HCT116 (cell line): ENCODE measurements at places on chromosomes 12 and 14. TPM values are rescaled to one million over a fixed set of nuclear protein-coding genes. Genes with fewer than 3 reads are reported as not detected.

Gene NFYB
- 22.4 TPM for total RNA-seq

Gene KCNJ8
- 0.17 TPM for total RNA-seq

Gene CBLN3
- 2.0 TPM for total RNA-seq

Gene CLEC12A
- total RNA-seq, result not detected

Gene BAG5
- 27.0 TPM for total RNA-seq

Gene GTF2H3
- total RNA-seq, result 94.0 TPM

Gene ABCD4
- total RNA-seq, result 45.3 TPM

DNA sequence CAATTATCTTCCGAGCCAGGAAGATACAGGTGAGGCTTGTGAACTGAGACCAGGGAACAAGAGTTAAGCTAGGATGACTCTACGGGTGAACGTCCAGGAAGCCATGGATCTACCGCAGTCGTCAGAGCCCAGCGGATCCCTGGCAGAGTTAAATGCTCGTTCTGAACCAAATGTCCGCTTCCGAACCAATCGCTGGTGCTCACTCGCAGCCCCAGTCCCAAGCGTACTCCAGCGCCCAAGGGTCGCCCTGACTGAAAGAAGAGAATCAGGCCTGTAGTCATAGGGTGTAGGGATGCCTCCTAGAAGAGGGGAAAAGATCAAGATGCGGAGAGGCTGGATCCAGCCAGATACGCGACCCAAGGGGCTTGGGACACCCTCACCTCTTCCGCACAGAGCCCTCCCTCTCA, 283 bp downstream of the VIPAS39 start:
- no peak for DNase-seq

- DNase-seq, result no peak
Observed at GRCh38 chr12:25884920-25885234, 73.6 kb upstream of the RASSF8 start.

GRCh38 chr12:130126023-130126432, 36.2 kb upstream of the FZD10 start:
- DNase-seq, result no peak

- DNase-seq, result no peak
Observed at GRCh38 chr12:116325336-116325664, 47.8 kb upstream of the MED13L start.

GRCh38 chr14:105062048-105062433, 3.2 kb downstream of the GPR132 start:
- no peak for DNase-seq
